Stimulated activated CD4-positive, alpha-beta T cell treated with anti-CD3 and anti-CD28 coated beads, Interleukin-15, amount 100 ng/mL, for 1 hour (primary cell): ENCODE measurements at places on chromosomes 5 and 9.

DNA sequence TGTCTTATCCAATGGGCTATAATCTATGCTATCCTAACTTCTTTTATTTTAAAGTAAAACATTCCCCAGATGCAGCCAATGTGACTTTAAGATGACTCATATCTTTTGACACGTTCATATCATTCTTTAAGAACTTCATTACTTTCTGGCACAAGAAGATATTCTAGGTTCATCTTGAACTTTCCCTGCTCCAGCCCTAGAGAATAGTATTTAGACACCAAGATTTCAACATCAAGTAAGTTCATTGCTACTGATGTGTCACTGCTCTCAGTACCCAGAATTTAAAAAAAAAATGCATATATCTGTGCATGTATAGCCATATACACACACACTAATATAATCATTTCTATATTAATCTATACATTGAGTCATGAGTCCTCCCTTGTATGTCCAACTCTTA is 175.2 kb downstream of the SAXO1 start:
- DNase-seq, result no peak

DNA sequence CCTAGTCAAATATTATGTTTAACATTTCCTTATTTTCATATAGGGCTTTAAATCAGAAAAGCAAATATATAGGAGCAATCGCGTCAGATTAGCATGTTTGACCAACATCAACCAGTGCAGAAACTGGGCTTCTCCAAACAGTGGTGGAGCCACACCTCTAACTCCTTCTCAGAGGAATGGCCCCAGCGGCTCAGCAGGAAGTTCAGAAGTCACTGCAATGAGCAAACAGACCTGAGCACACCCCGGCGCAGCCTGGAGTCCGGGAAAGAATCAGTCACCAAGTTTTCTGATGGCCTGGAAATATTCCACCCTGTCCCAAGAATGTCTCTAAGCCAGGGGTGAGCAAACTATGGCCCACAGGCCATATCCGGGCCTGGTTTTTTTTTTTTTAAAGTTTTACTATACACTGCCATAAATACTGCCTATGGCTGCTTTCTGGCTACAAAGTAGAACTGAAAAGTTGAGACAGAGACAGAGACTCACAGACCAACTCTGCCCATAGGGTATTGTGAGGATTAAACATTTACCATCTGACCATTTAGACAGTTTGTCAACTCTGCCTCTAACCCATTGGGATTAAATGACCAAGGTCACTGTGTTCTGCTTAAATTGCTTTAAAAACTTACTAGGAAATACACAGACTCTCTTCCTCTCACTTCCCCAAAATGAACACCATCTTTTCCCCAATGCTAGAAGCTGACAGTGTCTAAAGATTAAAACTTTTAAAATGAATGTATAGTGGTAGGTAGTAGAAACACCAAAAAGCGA is 5.4 kb downstream of the GOLM1 start:
- no peak for DNase-seq

DNA sequence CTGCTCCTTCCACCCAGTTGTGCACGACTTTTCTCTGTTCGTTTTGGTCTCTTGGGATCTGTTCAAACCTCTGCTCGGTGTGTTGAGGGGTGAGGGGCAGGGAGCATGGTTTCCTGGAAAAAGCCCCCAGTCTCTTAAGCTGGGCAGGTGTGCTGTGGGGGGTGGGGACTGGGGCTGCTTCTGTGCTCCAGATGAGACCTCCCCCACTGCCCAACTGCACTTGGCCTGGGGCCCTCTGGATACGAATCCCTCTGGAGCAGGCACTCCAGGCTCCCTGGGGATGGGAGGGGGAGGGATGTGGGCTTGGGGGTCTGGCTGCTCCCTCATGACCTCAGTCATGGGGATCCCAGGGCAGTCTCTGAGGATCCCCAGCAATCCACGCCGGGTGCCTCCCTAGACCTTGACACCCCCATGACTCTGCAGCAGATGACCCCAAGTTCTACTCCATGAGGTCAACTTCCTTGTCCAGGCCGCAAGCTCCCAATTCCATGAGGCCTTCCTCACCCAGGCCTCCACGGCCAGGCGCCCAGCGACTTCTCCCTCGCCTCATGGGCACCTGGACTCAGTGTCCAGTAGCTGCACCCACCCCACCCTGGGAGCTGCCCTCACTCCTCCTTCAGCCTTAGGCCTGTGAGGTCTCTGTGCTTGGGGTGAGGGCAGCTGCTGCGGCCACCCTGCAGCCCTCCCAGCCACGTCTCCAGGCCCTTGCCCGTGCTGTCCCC is 5.9 kb upstream of the AHRR start:
- DNase-seq, result no peak

DNA sequence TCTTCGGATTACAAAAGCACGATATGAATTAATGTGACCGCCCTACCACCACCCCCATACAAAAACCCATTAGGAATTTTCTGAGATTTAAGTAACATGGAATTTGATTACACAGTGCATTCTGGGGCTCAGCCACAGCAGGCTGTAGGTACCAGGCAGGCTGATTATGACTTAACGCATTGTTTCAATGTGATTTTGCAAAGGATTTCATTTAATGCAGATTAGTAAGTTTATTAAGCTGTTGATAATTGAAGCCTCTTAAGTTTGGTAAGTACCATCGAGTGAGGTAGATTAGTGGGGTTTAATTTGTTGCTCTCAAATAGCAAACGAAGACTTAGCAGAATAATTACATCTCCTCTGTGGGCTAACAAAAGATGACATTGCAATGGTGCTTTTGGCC is 240.1 kb downstream of the TRPM3 start:
- no peak for DNase-seq

DNA sequence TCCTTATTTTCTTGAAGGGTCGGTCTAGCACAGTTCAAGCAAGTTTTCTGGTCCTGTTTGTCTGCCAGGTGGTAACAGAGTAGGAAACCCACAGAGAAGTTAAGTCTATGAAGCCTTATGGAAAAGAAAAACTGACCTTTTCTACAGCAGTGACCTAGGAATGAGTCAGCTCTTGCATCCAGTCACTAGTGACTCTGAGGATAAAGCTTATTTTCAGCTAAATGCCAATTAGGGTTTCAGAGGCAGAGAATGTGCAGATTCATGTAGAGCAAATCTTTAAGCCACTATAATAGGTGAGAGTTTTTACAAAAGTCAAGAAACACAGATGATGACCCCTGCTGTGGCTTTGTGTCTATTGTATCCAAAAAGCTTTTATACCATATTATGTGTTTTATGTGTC is 100.7 kb downstream of the CWC27 start:
- no peak for DNase-seq

GRCh38 chr5:107294211-107294550 is 376.6 kb downstream of the EFNA5 start:
- no peak for DNase-seq

DNA sequence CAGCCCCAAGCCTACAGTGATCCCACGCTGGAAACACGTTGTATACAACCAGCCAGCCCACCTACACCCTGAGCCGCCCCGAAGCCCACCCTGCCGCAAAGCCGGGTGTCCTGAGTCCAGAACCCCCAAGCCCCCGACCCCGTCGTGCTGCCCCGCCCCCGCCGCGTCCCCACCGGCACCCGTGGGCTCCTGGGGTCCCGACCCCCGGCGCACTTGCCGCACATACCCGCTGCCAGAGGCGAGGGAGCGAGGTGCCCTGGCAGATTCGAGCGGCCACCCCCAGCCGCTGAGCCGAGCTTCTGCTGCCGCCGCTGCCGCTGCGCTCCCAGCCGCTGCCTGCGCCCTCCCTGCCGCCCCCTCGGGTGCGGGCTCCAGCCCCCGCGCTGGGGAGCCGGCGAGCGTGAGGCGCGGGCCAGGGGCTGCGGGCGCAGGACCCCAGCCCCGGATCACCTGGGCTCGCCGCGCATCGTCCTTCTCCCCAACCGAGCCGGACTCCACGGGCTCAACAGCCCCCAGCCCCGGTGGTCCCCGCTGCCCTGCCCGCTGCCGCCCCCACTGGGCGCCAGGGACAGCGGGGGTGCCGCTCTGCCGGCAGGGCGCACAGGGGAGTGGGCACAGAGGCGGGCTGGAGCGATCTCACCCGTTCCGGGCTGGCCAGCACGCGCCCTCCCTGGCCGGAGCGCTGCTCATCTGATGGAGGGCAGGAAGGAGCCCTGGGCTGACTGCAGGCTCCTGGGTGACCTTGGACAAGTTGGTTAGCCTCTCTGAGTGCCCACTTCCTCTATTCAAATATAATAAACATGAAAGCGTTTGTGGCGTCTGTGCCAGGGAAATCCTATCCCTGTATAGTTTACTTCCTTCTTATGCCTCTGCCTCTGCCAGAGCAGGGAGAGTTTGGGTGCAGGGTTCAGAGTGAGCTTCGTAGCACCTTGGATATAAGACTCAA is at the start of gene HTR4:
TSS of gene HTR4 (minus strand) at position 692 of the 946 bp plus-strand sequence. CDS start 17,513 bp downstream, outside the sequence.
- no peak for DNase-seq

GRCh38 chr5:14165375-14166106 is 22.4 kb downstream of the TRIO start:
- no peak for DNase-seq

GRCh38 chr9:82234160-82234943 is 245.8 kb downstream of the SPATA31D1 start:
- no peak for DNase-seq

- DNase-seq, result no peak
Measured at GRCh38 chr5:139982157-139982974, 60.7 kb downstream of the NRG2 start.

GRCh38 chr5:36311956-36312355 is 10.3 kb upstream of the RANBP3L start:
- no peak for DNase-seq

DNA sequence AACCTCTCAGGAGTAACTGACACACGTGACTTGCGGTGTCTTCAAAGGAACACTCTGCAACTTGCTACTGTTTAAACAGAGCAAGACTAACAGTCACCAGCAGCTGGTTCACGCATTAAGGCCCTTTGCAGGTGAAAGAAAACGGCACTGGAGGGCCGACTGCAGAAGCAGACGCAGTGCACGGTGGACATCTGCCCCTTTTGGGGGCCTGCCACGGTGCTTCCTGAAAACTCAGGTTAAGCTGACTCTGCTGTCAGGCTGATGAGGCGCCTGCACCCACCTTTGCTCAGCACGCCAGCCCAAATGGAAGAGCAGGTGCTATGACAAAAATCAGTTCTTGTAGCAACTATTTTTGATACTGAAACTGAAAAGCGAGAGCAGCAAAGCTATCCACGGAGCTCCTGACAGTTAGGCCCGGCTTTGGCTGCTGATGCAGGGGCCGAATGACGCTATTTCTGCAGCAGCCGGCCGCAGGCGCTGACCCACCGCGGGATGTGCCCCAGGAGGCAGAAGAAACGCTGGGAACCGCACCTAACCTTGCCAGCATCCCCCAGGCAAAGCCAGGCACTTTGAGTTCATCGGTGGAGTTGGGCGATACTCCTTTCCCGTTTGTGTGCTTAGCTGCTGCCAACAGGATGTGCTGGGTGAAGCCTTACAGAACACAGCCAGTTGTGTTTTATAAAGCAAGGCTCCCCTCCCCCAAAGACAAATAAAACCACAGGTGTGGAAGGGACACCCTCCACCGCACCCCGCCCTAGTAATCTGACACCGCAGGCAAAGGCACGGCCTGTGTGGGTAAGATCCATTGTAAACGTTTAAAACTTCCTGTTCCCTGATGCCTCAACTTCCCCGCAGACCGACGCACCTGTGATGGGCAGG is 21.1 kb upstream of the TERT start:
- DNase-seq, result peak; percentile 18

DNA sequence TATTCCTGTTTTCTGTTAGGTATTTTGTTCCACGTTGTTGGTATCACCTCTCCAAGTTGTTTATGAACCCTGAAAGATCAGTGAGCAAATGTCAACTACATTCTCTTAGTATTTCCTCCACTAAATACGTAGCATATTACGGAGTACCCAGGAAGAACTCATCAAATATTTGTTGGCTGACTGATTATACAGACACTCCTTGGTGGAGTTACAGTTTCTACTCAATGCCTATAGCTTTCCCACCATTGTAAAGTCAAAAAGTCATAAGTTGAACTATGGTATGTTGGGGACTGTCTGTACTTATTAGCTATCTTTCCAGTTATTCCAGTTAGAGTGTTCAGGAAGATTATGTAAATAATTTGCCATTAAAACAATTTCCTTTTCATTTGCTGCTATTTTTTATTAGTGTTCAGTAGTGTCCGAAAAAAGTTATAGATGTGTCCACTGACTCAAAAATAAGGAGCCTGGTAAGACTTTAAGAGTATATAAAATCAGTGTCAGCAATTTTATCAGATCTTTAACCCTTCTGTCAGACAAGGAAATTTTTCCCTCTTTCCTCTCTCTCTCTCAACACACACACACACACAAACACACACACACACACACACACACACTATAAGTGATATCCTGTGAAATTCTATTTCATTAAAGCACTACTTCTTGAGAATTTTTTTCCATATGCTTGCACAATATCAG is 6.8 kb upstream of the APBA1 start:
- DNase-seq, result no peak

DNA sequence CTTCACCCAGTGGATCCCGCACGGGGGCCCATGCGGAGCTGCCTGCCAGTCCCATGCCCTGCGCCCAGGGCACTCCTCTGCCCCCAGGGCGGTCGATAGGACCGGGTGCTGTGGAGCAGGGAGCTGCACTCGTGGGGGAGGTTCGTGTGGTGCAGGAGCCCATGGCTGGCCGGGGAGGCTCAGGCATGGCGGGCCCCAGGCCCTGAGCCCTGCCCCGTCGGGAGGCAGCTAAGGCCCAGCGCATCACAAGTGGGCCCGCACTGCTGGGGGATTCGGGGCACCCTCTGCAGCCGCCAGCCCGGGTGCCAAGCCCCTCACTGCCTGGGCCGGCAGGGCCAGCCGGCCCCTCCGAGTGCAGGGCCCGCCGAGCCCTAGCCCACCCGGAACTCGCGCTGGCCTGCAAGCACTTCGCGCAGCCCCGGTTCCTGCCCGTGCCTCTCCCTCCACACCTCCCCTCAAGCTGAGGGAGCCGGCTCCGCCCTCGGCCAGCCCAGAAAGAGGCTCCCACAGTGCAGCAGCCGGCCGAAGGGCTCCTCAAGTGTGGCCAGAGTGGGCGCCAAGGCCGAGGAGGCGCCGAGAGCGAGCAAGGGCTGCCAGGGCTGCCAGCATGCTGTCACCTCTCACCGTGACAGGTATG is 221.1 kb upstream of the RORB start:
- no peak for DNase-seq

- DNase-seq, result peak; percentile 81
Measured at GRCh38 chr9:128702445-128702948, at the start of gene PKN3. Gene PKN3 (plus strand): TSS chr9:128702503. CDS start chr9:128702916, 413 bp downstream.

GRCh38 chr5:168314735-168315411 is 23.4 kb downstream of the WWC1 start:
- no peak for DNase-seq

GRCh38 chr5:90264689-90265544 is 144.6 kb downstream of the CETN3 start:
- DNase-seq, result no peak

- DNase-seq, result no peak
Measured at GRCh38 chr9:130995086-130996011, 13.6 kb upstream of the LAMC3 start.

GRCh38 chr9:92728831-92729734 is 35.5 kb downstream of the BICD2 start:
- DNase-seq, result no peak
